ENCODE measurements at places on chromosomes 6 and 20.

- no peak for DNase-seq
Observed at GRCh38 chr6:113276601-113277000, 580.5 kb upstream of the MARCKS start.

DNA sequence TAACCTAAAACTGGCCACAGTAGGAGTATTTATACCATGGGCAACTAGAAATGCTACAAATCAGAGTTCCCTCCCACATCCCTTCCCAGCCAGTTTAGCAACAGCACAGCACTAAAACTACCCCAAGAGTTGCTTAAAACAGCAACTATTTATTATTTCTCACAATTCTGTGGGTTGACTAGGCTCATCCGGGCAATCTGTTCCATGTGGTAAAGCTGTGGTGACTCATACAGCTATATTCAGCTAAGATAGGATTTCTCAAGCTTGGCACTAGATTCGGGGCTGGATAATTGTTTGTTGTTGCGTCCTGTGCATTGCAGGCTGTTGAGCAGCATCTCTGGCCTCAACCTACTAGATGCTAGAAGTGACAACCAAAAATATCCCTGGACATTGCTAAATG is 8.6 kb upstream of the HECA start:
- no peak for DNase-seq

- no peak for DNase-seq
Observed at GRCh38 chr20:19938421-19939090, 78.6 kb upstream of the NAA20 start.

DNA sequence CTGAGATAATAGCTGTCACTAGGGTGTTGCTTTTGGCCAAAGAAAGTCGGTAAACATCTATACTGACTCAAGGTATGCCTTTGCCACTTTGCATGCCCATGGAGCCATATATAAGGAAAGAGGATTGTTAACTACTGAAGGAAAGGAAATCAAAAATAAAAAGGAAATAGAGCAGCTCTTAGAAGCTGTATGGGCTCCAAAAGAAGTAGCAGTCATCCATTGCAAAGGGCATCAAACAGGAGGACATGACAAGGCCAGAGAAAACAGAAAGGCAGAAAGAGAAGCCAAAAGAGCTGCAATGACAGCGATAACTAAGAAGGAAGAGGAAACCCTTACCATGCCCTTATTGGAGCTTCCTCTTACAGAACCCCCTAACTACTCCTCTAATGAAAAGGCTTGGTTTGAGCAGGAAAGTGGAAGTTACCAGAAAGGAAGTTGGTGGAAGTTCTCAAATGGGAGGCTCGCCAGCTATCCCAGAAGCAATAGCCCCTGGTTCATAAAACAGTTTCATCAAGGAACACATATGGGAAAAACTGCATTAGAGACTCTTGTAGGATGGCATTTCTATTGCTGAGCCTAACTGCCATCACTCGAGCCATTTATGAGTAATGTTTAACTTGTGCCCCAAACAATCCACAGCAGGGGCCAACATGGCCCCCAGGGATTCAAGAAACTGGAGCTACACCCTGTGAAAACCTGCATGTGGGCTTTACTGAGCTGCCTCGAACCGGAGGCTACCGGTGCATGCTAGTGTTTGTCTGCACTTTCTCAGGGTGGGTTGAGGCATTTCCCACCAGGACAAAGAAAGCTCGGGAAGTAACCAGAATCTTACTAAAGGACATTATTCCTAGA is 7.0 kb downstream of the IL22RA2 start:
- no peak for DNase-seq

GRCh38 chr20:31906001-31906400 is 35.6 kb downstream of the TTLL9 start:
- DNase-seq, result no peak

DNA sequence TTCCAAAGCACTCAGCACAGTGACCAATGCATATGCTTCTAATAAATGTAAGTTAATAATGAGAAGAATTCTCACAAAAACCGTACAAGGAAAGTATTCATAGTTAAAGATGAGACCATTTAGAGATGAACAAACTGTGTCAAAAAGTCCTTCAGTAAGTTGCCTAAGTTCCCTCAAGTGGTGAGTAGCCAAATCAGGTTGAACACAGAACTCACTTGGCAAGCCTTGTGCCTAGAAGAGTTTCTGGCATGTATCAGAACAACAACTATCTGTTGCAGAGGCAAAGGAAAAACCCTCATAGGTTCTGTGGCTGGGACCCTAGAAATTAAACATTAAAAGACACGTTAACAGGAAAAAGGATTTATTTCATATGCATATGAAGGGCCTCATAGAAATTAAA is 129.6 kb upstream of the DOK5 start:
- DNase-seq, result no peak

- no peak for DNase-seq
Observed at GRCh38 chr20:63224412-63225081, 8.6 kb upstream of the YTHDF1 start.

DNA sequence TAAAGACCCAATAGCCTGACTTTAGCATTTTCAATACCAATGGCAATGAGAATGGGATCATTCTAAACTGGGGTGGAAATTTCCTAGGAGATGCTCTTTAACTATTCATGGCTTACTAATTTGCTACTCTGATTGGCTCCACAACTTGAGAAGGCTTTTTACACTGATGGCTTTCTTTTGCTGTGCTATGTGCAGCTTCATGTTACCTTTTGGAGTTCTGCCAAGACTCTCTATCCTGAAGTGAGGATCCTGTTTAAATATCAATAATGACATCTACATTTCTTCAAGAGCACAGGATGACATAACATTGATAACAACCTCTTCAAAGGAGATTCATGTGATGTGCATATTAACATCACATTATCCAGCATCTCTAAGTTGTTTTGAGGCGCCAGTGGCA is 43.4 kb upstream of the SIRPG start:
- DNase-seq, result no peak

GRCh38 chr6:13946506-13946905 is 21.8 kb downstream of the RNF182 start:
- DNase-seq, result no peak

- no peak for DNase-seq
Observed at GRCh38 chr6:5208471-5208971, 52.2 kb downstream of the LYRM4 start.

DNA sequence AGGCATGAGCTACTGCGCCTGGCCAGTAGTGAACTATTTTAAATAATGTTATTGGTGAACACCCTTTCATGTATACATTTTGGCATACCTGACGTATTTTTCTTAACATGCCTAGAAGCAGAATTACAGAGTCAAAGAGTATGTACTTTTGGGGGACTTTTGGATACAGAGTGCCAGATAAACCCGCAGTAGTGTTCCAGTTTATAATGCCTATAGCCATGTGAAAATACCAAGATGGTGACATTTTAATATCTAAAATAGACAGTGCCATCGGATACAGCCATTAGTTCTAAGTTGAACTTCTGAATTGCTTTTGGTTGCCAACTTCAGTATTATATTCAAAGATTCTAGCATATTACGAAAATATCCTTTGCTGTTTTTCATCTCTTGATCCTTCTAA is 20.3 kb downstream of the TM9SF4 start:
- no peak for DNase-seq

DNA sequence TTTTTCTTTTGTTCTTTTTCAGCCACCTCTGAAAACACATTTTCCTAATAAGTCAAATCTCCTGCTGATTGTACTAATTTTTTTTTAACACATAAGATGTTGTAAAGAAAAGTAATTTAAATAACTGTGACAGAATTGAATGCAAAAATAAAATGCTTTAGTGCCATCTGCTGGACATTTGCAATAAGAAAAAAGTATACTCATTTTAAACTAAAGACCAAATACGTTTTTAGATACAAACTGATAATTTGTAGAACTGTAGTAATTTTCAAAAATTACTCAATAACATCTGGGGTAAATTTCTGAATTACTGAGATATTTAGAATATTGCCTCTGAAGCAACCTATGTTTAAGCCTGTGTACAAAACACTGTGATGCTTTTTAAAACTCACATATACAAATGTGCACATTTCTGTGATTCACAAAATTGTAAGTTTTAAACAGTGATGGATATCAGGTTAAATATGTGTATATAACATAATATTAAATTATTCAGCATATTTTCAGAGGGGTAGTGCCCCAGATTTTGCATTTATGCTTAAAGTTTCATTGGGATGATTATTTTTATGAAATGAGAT is 198.7 kb downstream of the RIMS1 start:
- no peak for DNase-seq

- peak; percentile 67 for DNase-seq
Observed at GRCh38 chr6:2891768-2892170, 11.3 kb downstream of the SERPINB9 start.

- no peak for DNase-seq
Observed at GRCh38 chr6:163579880-163580295, 165.4 kb downstream of the QKI start.

GRCh38 chr6:22115559-22115958 is 181.3 kb downstream of the PRL start:
- no peak for DNase-seq

DNA sequence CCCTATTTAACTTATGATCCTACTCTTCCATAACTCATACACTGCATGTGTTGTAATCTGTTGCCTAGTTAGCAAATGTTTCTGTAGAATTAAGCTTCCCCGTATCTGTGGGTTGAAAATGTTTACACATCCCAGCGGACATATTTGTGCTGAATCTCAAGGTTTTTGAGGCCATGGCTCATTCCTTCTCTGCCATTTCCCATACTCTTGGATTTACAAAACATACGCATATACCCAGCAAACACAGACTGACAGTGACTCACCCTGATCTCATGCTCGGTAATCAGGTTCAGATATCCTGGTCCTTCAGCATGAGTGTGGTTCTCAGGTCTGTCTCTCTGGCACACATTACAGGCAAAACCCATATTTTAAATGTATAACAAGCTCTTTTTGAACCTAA is 58.7 kb downstream of the AGPAT4 start:
- DNase-seq, result no peak

DNA sequence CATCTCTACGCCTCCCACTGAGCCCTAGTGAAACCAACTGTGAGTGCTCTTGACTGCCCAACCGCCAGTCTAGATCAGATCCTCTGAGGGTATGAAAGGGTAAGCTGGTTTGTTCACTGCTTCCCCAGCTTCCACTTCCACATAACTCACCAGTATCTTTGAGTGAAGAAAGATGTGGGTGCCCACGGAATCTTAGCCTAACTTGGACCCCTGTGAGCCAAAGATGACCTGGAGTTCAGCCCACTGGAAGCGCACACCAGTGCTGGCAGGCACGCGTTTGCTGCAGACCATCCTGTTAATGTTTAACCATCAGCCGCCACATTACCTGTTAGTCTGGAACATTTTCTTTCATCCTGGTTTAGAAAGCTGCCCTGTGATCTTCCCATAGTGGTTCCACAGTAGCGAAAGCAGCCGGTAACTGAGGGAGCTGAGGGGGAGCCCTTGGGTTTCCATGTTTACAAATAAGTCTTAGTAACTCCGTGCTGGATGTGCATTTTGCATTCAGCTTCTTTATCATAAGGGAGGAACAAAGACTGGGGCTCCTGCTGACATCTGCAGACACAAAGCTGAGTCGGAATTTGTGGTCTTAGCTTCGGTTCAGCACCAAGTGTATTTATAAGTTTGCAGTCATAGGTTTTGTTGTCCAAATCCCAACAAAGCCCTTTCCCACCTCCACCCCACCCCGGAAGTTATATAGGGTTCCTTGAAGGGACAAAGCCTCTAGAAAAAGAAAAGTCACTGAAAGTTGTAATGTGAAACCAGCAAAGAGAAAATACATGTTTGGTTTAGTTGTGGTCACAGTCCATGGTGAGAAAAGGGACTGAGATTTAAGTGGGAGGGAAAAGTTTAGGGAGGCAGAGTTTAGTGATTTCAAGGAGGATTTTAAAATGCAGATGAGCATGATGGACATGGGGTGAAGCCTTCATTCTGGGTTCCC is 71.0 kb downstream of the SSR1 start:
- no peak for DNase-seq

DNA sequence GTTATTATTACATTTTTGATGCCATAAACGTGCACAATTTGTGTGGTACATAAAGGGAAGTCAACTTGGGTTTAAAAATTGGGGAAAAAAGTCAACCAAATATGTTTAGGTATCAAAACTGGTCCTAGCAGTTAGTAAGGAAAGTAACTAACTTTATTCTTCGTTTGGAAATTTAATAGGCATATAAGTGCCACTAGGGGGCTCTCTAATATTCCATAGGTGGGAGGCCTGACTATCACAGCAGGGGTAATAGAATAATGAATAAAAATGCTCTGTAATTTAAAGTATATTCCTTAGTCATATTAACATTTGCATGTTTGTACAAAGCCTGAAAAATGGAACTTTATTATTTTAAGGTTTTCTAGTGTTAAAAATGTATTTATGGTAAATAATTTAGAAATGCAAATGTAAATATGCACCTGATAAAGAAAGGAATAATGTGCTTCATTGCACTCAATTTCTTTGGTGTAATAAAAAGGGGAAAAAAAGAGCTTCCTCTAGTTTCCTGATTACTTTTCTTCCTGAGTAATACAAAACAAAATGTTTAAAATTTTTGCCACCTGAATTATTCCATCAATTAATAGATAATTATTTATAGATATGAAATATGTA is 125.7 kb upstream of the HDAC2 start:
- peak; percentile 10 for DNase-seq

Data from stimulated activated naive CD8-positive, alpha-beta T cell treated with anti-CD3 and anti-CD28 coated beads, Interleukin-15, Interleukin-2, amounts not matched to agents 100 U/mL and 50 U/mL, for 24 hours (primary cell).